ENCODE measurements at places on chromosomes 2 and 18. TPM values are rescaled to one million over a fixed set of nuclear protein-coding genes. Genes with fewer than 3 reads are reported as not detected.

The ZBTB14 gene
- total RNA-seq: 9.2 TPM

The FAP gene
- total RNA-seq: 96.1 TPM

The C2orf66 gene
- 0.26 TPM for total RNA-seq

DNA sequence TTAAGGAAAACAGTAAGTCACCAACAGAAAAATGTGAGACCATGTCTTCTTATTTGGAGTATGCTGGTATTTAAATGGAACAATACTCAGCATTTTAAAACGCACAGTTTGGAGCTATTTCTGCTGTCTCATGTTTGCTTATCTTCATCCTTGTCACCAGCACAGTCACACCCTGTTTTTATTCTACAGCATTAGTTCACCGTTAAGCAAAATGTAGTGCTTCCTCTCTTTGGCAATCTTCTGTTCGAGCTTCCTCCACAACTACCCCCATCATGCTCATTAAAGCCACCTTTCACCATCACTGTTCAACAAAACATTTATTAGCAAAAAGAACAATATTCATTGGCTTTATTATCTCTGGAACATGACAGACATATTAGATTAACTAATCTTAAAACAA is 64.0 kb downstream of the SLC40A1 start:
- no peak for DNase-seq

GRCh38 chr2:54536720-54537119 is 80.6 kb downstream of the SPTBN1 start:
- no peak for DNase-seq

DNA sequence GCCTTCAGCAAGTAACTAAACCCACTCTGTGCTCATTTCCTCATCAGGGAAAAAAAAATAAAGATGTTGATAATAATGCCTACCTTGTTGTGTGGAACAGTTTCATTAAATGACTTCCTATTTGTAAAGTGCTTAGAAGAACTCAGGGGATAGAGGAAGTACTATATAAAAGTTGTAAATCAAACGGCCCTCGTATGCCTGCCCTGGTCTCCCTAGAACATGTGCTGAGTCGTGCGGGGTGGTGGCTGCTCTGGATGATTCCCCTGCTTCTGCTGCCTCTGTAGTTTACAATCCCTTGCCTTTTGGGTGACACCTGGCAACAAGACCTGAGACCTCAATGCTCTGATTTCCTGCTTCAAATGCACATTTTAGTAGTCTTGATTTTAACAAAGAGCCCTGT is 170.0 kb downstream of the CERS6 start:
- no peak for DNase-seq

DNA sequence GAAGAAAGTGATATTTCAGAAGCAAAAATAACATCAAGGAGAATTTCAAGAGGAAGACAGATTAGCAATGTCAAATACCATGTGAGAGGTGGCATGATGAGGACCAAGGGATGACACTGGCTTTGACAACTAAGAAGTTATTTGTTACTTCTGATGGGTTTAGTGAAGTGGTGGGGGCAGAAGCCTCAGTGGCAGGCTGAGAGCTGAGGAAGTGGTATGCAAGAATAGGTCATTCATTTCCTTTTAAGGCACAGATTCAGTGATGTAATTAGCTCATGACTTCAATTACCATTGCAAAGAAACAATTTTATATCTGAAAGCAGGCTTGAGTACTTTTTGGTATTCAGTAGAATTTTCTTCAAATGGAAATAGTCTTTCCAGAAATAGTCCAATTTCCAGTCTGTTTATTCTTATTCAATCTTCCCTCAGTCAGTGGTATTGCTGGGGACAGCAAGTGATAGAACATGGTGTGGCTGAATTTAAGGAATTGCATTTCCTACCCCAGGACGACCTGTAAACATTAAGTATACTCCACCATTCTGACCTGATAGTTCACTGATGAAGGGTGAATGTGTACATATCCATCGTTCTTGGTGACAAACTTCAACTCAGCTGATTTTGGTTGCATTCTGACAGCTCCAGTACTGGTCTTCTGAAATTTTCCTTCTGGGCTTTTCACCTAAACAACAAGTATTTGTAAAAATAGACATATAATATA is 28.2 kb downstream of the GEMIN6 start:
- DNase-seq: no peak

DNA sequence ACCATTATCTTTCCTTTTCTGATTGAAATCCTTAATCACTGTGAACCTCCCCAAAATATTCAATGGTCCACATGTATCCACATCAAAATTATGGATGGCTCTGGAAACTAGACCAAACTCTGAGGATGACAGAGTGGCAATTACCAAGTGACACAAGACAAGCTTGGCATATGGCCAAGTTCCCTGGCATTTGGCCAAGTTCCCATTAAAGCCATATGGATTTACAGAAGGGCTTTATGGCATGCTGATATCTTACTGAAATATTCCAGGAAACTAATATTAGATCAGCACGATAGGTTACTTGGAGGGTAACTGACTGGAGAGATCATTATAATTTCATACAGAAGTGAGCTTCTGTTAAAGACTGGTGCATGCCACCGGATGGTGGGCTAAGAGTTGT is 21.9 kb upstream of the CERS6 start:
- no peak for DNase-seq

DNA sequence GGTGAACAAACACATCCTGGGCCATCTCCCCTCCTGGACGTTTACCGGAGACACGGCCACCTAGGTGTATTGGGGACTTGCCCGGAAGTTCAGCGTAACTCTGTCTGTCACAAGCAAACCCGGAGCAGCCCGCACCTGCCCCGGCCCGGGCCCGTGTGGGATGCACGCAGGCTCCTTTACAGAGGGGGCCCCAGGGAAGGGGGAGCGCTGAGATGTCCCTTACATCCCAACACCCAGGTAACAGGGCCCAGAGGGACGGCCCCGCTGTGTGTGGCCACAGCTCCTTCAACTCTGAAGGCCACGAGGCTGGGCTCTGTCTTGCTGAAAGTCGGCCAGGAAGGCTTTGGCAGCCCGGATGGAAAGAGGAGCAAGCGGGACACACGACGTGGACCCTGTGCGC is 212.8 kb downstream of the TWIST2 start:
- DNase-seq: no peak

GRCh38 chr2:85091838-85092237 is 41.4 kb upstream of the TCF7L1 start:
- DNase-seq: no peak

The CCDC68 gene
- total RNA-seq: 8.3 TPM

The METTL4 gene
- 12.2 TPM for total RNA-seq

The POTEC gene
- not detected for total RNA-seq

GRCh38 chr2:197031803-197032202 is 105.3 kb upstream of the PGAP1 start:
- DNase-seq: no peak

GRCh38 chr2:165456027-165456426 is 13.5 kb upstream of the CSRNP3 start:
- no peak for DNase-seq

The UPP2 gene
- not detected for total RNA-seq

The CTAGE1 gene
- under 0.01 TPM for total RNA-seq

DNA sequence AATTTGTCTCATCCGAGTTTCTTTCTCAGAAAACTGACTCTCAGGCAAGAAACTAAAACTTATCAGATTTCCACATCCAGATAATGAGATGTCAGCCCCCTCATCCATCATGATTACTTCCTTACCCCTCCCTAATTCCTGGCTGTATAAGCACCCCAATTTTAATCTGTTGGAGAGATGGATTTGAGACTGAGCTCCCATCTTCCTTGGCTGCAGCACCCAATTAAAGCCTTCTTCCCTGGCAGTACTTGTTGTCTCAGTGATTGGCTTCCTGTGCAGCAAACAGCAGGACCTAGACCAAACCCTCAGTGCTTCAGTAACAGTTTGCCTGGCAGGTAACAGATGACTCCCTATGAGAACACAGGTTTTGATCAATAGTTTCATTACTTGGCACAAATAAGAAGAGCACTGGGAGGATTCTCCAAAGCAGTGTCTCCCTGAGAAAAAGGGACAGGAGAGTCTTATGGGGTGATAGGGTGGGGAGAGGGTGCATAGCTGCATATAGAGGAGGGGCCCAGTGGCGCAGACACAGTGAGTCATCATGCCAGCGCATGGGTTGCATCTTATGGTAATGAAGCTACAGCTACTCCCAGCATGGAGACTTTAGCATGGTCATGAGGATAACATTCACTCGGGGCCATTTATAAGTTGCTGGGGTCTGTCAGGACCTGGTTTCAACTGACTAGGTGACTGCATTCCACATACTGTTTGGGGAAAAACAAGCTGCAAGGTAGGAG is 45.1 kb downstream of the TEX51 start:
- DNase-seq: no peak

DNA sequence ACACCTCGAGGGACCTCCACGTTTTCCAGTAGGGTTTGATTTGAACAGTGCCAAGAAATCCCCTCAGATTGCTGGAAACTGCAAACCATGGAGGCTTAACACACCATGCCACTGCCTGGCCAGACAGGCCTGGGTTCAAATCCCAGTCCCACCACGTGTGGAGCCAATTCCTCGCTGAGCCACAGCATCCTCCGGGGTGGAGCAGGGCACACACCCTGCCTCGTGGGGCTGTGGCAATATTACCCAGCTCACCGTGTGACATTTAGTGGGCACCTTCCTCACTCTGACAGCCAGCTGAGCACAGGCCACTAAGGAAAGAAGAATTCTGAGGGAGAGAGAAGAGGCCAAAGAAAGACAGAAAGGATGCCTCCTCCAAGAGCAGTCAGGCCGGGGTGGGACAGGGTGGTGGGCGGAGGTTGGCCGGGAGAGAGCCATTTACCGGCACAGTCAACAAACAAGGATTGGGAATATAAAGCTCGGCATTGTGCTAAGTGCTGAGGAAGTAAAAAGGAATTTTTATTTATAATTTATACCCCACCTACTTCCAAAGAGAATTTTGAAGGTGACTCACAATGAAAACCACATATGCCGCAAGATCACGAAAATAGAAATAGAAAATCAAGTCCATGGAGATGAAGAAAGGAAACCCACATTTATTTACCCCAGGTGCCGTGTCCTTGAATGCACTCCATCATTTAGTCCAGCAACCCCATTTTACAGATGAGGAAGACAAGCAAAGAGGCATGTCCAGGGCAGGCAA is 111.5 kb downstream of the MCFD2 start:
- peak; percentile 81 for DNase-seq

DNA sequence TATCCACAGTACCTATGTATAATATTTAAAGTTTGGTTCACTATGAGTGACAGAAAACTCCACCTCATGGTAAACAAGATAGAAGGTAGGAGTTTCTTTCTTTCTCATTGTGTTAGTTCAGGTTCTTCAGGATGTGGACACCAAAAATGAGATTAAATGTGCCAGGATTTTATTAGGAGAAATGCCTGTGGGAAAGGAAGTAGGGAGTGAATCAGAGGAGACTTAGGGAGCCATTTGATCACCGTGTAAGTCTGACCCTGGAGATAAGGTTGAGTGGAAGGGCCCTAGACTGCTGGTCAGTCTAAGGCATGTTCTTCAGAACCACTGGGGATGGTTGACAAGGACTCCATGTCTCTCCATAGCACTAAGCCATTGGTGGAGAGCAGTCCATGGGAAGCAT is 8.1 kb downstream of the AOX1 start:
- no peak for DNase-seq

All from fibroblast of lung (primary cell).